Kidney epithelial cell (primary cell): ENCODE measurements at places on chromosomes 3 and 15. TPM values are rescaled to one million over a fixed set of nuclear protein-coding genes. Genes with fewer than 3 reads are reported as not detected.

- peak; percentile 87 for DNase-seq
Observed at GRCh38 chr3:77906102-77906709, 866.3 kb downstream of the ROBO2 start.

DNA sequence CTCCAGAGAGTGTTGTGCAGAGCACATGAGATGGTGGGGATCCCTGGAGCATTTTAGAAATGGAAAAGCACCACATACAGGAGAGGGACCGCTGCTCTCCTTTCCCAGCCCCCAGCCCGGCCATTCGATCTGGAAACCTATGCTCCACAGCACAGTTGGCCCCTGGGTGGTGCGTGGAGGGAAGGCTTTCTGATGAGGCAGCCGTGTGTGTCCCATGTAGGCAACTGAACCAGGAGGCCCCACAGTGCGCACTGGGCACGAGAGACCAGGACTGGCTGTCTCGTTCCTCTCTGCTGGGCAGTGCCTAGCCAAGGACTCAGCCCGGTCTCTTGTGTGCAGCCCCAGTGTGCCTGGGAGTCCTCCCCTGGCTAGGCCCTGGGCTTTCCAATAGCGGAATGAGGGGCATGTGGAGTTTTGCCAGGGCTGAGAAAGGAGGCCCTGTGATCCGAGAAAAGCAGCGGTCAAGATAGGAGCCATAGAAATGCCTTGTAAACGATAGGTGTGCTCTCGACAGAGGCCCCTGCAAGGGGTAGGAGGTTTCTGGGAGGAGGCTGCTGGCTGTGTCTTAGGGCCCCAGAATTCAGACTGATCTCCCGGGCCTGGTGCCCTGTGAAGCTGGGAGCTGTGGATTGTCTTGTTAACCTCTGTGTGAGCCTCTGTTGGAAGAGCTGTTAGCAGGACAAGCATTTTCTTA, 39.0 kb downstream of the CHDH start:
- DNase-seq, result no peak

The FAM81A gene
- 0.75 and 2.2 TPM in 2 replicates for total RNA-seq

The DNAH1 gene
- total RNA-seq, result 0.96 and 2.9 TPM in 2 replicates
